ENCODE measurements at places on chromosomes 3 and 15.
A peak's percentile ranks its signal among the peaks of the same experiment; 100 is the strongest.

GRCh38 chr3:29892976-29893554, 612.2 kb downstream of the RBMS3 start:
- no peak for DNase-seq

DNA sequence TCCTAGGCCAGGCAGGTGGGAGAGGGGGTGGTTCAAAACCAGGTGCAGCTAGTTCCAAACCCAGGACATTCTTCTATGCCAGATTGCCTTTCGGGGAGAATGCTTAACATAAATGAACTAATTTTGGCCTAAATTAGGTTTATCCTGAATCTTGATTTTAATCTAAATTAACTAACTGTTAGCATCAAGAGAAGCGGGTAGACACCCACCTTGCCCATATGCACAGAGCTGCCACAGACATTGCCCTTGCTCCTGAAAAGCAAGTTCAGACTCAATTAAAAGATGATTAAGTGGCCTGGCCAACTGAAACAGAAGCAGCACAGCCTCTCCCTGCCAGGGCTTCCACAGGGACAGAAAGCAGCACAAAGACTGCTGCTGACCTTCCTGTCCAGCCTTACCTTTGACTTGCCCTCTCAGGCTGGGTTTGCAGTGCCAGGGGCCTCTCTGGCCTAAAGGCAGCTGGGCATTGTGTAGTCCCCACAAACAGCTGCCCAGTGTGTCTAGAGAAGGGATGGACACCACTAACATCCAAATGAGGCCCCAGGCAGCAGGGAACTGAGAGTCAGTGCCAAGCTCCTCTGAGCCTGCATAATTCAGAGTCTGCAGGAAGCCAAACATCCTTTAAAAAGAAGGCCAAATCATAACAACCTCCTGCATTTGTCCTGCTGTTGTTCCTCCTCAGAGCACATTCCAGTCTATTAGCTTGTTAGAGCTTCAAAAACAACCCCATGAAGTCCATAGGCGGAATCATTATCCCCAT, 15.4 kb upstream of the OXTR start:
- no peak for DNase-seq

- DNase-seq, result peak; percentile 21
These were observed 62.7 kb upstream of the SLCO3A1 start for GRCh38 chr15:91790836-91791235.

DNA sequence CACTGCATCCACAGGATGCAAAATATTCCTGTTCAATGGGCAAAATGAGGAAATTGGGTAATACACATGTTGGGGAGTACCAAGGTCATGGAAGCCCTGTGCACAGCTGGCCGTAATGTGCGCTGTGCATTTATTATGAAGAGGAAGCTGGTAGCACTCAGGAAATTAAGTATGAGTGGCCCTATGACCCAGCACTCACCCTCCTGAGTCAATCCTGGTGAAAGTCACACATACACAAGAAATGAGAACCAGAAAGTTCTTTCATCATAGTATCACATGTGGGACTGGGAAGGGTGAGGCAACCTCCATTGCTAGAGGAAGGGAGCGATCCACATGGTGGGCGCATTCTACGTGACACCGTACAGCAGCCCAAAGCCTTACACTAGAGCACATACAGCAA, 11.4 kb upstream of the PRR20G start:
- no peak for DNase-seq

DNA sequence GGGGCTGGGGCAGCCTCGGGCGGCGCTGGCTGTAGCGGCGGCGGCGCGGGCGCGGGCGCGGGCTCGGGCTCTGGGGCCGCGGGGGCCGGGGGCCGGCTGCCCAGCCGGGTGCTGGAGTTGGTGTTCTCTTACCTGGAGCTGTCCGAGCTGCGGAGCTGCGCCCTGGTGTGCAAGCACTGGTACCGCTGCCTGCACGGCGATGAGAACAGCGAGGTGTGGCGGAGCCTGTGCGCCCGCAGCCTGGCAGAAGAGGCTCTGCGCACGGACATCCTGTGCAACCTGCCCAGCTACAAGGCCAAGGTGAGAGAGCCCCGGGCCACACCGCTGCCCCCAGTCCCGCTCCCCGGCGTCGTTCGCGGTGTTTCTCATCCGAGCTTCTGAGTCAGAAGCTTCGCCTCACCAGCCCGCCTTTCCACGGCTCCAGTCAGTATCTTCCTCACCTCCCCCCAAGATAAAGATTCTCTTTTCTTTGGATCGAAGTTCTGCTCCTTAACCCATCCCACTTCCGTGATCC, 600 bp downstream of the FBXO45 start:
- DNase-seq, result peak; percentile 47

- peak; percentile 16 for DNase-seq
These were observed 9.3 kb upstream of the VILL start for GRCh38 chr3:37981348-37981664.

DNA sequence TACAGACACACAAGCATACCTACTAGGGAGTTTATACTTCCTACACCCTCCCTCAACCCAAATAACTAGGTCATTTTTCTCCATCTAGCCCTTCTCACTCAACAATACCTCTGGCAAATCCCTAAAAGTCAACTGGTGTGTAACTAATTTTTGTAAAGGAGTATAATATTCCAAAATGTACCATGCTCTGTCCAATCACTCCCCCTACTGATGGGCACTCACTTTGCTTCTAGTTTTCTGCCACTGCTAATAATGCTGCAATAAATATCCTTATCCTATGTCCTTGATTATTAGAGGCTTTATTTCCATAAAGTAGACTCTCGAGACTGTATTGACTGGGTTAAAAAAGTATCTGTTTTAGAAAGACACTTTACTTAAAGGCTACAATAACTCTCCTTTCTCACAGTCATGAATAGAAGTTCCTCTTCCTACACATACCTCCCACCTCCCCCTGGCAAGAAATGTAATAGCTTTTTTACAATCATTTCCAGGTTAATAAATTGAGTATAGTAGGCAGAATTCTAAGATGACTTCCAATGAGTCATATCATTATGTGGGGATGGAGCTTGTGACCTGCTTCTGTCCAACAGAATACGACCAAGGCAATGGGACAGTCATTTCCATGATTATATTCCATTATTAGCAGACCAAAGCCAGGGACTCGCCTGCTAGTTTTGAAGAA, 30.0 kb downstream of the SHQ1 start:
- DNase-seq, result no peak

GRCh38 chr15:92733934-92734521, 78.5 kb upstream of the FAM174B start:
- peak; percentile 49 for DNase-seq

- DNase-seq, result peak; percentile 7
These were observed 3.2 kb upstream of the ITIH1 start for GRCh38 chr3:52774066-52774713.

DNA sequence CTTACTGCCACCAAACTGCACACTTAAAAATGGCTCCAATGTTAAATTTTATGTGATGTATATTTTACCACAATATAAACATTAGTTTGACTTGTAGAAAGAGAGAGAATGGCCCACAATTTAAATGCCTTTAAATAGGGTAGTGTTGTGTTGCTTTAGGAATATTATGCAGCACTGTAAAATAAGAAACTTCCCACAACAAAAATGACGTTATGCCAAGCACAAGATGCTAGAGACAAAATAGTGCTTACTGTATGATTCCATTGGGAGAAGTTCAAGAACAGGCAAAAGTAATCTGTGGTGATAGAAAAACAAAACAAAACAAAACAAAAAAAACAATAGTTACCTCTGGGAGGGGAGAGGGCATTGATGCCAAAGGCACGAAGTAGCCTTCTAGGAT, 91.3 kb downstream of the MEGF11 start:
- DNase-seq, result no peak

DNA sequence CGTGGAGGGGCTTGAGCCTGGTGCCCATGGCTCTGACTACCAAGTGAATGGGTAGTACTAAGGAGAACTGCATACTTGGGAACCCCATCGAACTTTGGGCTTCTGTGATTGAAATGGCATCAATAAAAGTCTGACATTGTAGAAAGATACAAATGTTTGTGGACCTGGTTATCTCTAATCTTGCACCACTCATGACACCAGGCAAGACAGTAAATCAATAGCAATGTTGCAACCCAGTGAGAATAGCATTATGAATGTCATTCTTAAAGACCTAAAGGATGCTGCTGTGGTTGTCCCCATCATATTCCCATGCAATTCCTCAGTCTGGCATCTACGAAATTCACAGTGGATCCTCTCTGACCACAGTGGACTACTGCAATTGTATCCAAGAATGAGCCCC, 233.6 kb upstream of the LYSMD4 start:
- no peak for DNase-seq

GRCh38 chr3:67401921-67402320, 252.5 kb downstream of the SUCLG2 start:
- no peak for DNase-seq

- DNase-seq, result no peak
These were observed 31.4 kb upstream of the DUSP7 start for GRCh38 chr3:52087731-52088130.

DNA sequence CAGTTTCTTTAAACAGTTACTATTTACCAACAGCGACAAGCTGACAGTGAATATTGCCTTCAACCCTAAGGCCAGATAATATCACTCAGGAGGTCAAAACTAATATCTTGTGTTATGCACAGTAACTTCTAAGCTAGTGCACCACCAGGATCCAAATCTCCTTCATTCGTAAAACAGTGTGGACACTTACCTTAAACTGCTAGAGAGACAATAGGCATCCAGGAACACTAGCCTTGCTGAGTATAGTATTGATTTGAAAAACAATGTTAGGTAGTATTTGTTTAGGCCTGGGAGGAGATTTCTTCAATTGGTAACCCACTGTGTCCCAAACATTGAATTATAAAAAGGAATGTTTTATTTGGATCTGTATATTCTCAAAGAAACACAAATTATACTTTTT, 707.9 kb upstream of the UBE2E2 start:
- DNase-seq, result no peak

DNA sequence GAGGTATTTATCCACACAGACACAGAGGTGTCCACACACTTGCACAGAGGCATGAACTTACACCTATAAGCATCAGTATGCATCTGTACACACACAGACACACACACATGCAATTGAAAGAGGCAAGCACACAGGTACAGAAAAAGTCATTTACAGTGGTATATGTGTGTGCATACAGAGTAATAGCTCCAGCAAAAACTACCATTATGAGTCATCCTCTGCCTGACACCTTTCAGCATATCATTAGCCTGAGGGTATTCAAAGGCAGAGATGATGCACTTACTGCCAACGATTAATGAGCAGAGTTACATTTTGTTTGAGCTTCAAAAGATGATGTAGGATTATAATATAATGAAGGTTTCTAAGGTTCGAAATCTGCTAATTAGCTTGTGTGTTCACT, 100.3 kb upstream of the TPRG1 start:
- no peak for DNase-seq

DNA sequence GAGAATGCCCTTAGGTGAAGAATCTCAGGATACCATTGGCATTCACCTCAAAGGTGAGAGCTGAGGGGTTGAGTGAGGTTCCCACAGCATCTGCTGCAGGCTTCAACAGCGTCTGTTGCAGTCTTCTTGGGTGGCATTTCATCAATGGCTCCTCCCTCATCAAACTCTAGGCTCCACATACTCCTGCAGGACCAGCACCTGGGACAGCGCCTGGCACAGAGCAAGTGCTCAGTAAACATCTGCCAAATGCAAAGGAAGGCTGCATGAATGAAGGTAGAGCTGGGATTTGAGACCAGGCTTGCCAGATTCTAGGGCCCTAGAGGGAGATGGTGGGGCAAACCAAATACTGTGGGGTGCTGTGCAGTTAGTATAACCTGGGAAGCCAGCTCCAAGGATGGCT, 9.6 kb downstream of the TRH start:
- DNase-seq, result no peak

GRCh38 chr15:73990250-73991005, 1.7 kb downstream of the STOML1 start:
- DNase-seq, result no peak

GRCh38 chr3:100106531-100107141, 7.7 kb downstream of the FILIP1L start:
- DNase-seq, result no peak

- no peak for DNase-seq
These were observed 4.0 kb downstream of the STX19 start for GRCh38 chr3:94024385-94024784.

DNA sequence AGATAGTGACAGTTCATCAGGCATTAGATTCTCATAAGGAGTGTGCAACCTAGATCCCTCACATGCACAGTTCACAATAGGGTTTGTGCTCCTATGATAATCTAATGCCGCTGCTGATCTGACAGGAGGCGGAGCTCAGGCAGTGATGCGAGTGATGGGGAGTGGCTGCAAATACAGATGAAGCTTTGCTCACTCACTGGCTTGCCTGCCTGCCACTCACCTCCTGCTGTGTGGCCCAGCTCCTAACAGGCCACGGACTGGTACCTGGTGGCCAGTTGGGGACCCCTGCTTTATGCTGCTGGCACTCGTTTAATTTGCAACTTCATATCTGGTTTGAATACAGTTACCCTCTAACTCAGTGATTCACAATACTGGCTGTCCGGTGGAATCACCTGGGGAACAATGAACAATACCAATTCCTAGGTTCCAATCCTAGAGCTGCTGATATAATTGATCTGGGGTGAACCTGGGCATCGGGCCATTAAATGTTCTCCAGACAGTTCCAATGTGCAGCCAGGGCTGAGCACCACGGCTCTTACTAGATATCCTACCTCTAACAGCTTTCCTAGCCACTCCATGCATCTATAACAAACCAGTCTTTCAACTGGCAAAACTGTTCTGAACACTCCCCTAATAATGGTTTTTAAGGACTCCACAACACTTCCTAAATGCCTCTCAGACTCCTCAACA, 131.4 kb downstream of the ATP1B3 start:
- DNase-seq, result no peak

- no peak for DNase-seq
These were observed 6.1 kb upstream of the SLCO2A1 start for GRCh38 chr3:134035836-134036235.

DNA sequence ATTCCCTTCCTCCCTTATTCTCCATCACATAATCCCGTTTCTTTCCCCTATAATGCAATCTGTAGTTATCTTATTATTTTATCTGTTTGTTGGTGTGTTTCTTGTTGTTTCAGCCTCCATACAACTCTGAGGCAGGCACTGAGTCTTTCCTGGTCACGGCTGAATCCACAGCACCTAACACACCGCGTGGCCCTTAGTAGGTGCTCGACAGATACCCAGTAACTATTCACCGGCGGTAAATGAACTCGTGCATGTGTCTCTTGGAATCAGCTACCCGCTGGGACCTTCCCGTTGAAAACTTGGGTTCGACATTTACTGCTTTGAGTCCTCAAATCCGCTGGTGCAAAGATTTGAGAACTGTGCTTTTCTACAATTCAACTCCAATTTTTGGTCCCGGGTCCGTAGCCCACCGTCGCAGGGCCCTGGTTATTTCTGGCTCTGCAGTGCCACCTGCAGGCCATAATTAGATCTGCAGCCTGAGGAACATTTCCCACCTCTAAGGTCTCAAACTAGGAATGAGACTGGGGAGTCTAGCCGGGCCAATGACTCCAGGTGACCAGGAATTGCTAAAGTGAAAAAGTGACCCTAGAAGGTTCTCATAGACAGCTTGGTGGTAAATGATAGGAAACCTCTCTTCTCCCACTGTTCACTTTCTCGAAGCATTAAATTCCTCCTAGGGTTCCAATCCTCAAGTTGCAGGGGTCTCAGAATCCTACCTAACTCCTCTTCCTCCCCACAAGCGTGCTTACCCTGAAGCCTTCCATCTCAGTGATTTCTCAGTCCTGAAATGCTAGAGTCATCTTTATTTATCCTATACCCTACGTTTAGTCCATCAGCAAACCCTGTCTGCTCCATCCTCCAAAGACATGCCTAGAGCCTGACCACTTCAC, 40.0 kb upstream of the TRH start:
- peak; percentile 47 for DNase-seq
